ENCODE measurements at places on chromosomes 11 and 22.

- no peak overlapping the region for H3K4me3 ChIP-seq
- no peaks in the 10 kb centered on the region for H3K4me1 ChIP-seq
- no peaks in the 10 kb centered on the region for H3K27me3 ChIP-seq
- no peak overlapping the region for H3K27ac ChIP-seq
- DNase-seq: no peak
Observed at GRCh38 chr11:29306527-29306926, 710.3 kb downstream of the KCNA4 start.

GRCh38 chr22:39381930-39382329 lies 17.6 kb upstream of the TAB1 start:
- DNase-seq: no peak
- H3K27me3 ChIP-seq: peaks cover 11% of the 10 kb centered on the region
- no peak overlapping the region for H3K27ac ChIP-seq
- peaks cover 7% of the 10 kb centered on the region for H3K36me3 ChIP-seq
- H3K4me1 ChIP-seq: no peaks in the 10 kb centered on the region

GRCh38 chr11:62295504-62295903 lies 3.4 kb downstream of the SCGB1D4 start:
- H3K4me3 ChIP-seq: no peak overlapping the region
- H3K27me3 ChIP-seq: no peaks in the 10 kb centered on the region
- H3K36me3 ChIP-seq: no peaks in the 10 kb centered on the region
- H3K27ac ChIP-seq: no peak overlapping the region
- H3K4me1 ChIP-seq: no peaks in the 10 kb centered on the region

DNA sequence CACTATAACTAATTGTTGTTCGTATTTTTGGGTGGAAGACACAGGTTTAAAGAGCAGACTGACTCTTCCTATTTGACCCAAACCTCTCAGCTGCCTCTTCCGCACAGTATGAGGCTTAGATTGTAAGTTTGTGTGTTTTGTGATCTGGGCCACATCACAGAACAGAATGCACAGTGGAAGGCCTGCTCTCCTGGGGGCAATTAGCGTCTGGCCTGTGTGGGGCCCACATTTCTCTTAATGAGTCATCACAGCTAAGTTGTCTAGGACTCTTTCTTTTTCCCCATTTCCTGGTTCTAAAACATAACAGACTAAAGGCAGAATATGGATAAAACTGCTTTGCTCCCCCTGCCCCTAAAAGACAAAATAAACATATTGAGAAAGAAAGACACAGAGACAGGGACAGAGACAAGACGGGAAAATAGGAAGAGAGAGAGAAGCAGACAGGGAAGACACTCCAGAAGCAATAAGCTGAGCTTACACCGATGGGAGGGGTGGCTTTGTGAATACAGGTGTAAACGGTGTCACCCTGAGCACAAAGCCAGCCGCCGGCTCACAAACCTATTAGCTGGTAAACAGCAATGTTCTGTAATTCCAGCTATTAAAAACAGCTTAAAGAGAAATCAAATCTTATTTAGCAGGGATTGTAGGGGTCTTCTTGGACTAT lies 127.4 kb upstream of the OPCML start:
- no peaks in the 10 kb centered on the region for H3K27me3 ChIP-seq
- H3K27ac ChIP-seq: no peak overlapping the region
- no peak overlapping the region for H3K4me3 ChIP-seq
- no peak for DNase-seq
- H3K4me1 ChIP-seq: no peaks in the 10 kb centered on the region

DNA sequence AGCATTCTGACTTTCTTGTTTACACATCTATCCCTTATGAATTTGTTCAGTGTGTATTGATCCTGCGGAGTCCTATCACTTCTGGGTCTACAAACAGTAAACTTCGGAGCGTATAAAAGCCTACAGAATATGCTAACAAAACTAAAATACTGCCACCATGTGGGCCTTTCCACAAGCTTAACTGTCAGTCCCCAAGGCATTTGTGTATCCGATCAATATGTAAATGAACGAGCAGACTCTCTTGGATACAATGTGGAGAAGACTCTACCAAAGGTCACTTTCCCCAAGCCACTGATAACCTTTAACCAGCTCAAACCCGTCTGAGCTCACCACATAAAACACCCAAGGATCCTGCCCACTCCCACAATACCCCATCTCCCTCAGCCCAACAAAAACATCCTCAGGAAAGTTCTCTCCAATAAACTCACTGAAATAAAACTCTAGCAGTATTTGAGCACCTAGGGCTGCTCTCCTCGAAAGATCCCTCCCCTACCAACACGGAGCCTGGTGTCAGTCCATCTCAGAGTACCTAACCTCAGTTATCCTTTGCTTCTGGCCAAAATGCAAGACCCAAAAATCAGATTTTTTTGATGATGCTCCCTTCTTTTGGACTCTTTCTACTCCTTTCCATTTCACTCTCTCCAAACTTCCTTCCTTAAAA lies 17.8 kb downstream of the ADA2 start:
- no peaks in the 10 kb centered on the region for H3K27me3 ChIP-seq
- no peak overlapping the region for H3K27ac ChIP-seq
- no peaks in the 10 kb centered on the region for H3K4me1 ChIP-seq
- no peak for DNase-seq

- H3K36me3 ChIP-seq: no peaks in the 10 kb centered on the region
- no peaks in the 10 kb centered on the region for H3K4me1 ChIP-seq
- no peak for DNase-seq
- H3K27me3 ChIP-seq: no peaks in the 10 kb centered on the region
- no peak overlapping the region for H3K4me3 ChIP-seq
Observed at GRCh38 chr11:103737747-103738146, 298.7 kb upstream of the DDI1 start.

DNA sequence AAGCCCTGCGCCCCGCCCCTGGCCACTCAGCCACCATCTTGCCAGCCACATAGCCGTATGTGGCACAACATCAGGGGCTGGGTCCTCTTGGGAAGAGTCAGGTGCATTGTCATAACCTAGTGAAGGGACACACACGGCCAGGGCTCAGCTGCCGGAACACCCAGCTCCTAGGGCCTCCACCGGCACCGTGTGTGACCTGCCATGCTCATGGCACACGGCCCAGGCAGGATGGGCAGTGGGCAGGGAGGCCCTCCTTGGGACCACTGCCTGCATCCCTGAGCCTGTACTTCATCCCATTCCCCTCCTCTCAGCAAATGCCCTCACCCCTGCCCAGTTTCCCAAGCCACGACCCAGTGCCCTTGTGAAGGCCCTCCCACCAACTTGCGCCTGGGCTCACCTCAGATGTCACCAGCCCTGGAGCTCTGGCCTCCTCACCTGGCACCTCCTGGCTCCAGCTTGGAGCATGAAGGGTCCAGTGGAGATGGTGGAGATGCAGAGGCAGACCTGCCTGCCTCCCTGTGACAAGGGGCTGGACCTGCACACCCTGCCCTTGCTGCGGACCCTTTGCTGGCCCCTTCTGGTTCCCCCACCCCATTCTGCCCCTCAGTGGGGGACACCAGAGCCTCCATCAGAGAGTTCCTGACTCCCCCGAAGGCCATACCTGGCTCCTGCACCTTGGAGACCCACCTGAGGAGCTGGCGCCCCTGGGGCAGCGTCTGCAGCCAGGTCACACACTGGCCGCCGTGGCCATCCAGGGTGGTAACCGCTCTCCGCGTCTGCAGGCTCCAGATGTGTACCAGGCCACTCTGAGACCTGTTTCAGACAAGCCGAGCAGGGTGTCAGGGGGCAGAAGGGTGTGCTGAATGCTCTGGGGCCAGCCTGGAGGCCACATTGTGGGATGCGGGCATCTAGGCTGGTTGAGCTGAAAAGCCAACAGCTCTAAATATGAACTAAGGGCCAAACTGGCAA lies 34.5 kb downstream of the GNB1L start:
- no peaks in the 10 kb centered on the region for H3K4me1 ChIP-seq
- no peak for DNase-seq
- H3K4me3 ChIP-seq: no peak overlapping the region
- H3K27me3 ChIP-seq: no peaks in the 10 kb centered on the region
- H3K36me3 ChIP-seq: no peaks in the 10 kb centered on the region

DNA sequence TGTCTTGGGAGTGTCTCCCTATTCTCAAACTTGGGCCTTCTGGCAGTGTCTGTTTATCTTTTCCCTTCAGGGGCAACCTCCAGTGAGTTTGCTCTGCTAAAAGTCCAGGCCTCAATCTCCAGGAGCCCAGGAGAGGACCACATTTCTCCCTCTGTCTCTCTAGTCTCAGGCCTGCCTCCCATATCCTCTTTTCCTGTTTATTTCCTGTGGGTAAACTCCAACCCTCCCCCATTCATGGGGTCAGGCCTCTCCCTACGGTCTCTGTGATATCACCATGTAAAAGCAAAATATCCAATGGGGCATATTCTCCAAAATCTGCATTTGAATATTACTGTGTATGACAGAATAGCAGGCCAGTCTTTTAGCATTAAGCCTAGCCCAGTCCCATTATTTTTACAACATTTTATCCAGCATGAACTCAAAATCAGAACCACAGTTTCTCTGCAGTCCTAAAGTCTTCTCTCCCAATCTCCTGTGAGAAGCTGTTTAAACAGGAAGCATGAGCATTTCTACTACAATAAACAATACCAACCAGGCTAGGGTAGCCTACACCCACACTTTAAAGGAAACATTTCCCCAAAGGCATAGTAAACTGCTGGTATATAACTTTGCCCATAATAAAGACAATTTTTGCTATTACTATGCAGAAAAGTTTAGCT lies 18.0 kb upstream of the TMEM135 start:
- no peaks in the 10 kb centered on the region for H3K4me1 ChIP-seq
- H3K36me3 ChIP-seq: no peaks in the 10 kb centered on the region
- H3K27ac ChIP-seq: no peak overlapping the region
- no peaks in the 10 kb centered on the region for H3K27me3 ChIP-seq
- DNase-seq: no peak

DNA sequence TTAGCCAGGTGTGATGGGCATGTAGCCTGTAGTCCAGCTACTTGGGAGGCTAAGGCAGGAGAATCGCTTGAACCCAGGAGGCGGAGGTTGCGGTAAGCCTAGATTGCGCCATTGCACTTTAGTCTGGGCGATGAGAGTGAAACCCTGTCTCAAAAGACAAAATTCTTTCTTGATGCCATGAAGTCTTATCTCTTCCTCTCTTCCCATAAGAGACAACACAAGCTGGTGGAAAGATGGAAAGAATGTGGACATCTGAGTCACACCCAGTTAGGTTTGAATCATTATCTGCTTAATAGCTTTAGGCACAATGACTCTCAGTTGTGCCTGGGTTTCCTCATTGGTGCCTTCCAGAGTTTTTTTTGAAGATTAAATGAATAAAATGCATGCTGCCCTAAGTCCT lies 35.3 kb downstream of the KREMEN1 start:
- H3K27ac ChIP-seq: no peak overlapping the region
- no peaks in the 10 kb centered on the region for H3K36me3 ChIP-seq
- H3K4me3 ChIP-seq: no peak overlapping the region
- DNase-seq: no peak
- H3K4me1 ChIP-seq: no peaks in the 10 kb centered on the region

DNA sequence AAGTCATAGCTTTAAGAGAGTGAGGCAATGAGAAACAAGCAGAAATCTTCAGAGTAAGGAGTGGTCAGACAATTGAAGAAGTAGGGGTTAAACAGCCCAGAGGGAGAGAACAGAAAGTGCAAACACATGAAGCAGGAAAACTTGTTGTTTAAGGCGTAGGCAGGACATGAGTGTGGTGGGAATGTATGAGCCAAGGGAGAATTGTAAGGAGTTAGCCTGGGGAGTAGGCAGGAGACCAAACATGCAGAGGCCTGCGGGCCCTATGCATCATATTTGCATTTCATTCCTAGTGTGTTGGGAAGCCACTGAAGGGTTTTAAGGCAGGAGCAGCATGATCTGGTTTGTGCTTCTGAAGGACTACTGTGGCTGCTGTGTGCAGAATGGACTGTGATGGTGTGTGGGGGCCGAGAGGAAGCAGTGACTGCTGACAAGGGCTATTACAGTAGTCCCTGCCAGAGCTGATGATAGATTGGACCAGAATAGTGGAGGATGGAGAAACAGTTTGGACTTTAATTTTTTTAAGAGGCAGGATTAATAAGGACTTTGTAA lies 179.9 kb upstream of the C11orf87 start:
- no peak for DNase-seq
- H3K4me1 ChIP-seq: no peaks in the 10 kb centered on the region
- no peak overlapping the region for H3K27ac ChIP-seq
- H3K4me3 ChIP-seq: no peak overlapping the region
- no peaks in the 10 kb centered on the region for H3K27me3 ChIP-seq
- no peaks in the 10 kb centered on the region for H3K36me3 ChIP-seq

DNA sequence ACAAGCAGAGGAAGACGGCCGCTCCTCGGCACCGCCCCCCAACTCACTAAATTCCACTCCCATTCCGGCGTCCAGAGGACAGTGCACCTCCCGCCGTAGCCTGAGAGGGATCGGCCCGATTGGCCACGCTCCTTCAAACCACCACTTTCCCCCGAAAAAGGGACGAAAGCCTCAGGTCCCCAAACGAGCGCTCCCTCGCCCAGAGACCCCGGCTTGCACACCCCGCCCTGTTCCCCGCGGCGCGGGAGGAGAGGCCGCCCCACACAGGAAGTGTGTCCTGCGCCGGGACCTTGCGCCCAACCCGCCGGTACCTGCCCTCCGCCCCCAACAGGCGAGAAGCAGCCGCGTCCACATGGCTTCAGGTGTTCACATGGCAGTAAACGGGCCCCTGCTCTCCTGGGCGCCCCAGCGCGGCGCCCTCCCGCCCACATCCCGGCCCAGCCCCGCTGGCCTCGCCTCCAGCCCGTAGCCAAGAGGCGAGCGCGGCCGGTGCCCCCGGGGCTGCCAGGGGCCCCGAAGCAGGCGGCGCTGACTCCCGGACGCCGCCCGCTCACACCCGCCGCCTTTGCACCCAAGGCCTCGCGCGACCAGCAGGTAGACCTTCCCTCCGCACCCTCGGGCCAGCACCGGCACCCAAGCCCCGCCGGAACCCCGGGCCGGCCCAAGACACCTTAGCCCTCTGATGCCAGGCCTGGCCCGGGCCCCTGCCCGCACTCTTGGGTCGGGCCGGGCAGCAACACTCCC lies 849 bp downstream of the TCF20 start:
- no peaks in the 10 kb centered on the region for H3K27me3 ChIP-seq
- H3K4me3 ChIP-seq: peak overlapping the region; percentile 100

DNA sequence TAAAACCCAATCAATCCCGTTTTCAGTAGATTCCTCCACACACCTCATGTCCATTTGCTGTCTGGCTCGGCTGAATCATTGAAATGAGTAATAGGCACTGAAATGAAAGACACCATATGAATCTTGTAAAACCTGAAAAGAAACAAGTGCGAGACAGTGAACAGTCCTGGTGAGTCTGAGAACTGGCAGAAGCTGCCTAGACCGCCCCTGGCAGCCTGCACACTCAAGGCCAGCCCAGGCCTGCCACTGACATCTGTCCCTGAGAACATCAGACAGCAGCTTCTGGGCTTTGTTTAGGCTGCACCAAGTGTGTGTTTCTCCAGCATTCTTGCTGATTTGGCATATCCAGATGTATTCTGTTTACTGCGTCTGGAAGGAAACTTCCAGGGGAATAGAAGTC lies 44.8 kb downstream of the ENDOD1 start:
- peak overlapping the region; percentile 27 for H3K27ac ChIP-seq
- peaks cover 7% of the 10 kb centered on the region for H3K4me1 ChIP-seq
- DNase-seq: no peak
- no peak overlapping the region for H3K4me3 ChIP-seq
- peaks cover 7% of the 10 kb centered on the region for H3K36me3 ChIP-seq

All from gastrocnemius medialis (tissue), 4 donors.